GM23338 (cell line): ENCODE measurements at places on chromosomes 12 and 14. TPM values are rescaled to one million over a fixed set of nuclear protein-coding genes. Genes with fewer than 3 reads are reported as not detected.

Gene DIO2
- 0.05 TPM in 2 replicates for polyA plus RNA-seq

DNA sequence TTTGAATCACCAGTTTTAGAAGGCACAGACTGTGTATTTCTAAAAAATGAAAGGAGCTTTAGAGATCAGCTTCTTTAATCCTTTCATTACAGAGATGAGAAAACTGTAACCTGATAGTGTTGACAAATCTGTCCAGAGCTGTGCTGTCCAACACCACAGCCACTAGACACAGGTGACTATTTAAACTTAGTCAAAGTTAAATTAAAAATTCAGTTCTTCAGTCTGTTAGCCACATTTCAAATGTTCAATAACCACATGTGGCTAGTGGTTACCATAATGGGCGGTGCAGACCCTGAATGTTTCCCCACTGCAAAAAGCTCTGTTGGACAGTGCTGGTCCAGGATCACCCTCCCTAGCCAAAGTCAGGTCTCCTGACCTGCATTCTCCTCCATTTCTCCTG is 21.6 kb downstream of the DAD1 start:
- no peak overlapping the region for H3K4me3 ChIP-seq
- H3K27ac ChIP-seq = no peak overlapping the region
- H3K36me3 ChIP-seq = peaks cover 13% of the 10 kb centered on the region
- no peaks in the 10 kb centered on the region for H3K27me3 ChIP-seq
- DNase-seq = no peak

DNA sequence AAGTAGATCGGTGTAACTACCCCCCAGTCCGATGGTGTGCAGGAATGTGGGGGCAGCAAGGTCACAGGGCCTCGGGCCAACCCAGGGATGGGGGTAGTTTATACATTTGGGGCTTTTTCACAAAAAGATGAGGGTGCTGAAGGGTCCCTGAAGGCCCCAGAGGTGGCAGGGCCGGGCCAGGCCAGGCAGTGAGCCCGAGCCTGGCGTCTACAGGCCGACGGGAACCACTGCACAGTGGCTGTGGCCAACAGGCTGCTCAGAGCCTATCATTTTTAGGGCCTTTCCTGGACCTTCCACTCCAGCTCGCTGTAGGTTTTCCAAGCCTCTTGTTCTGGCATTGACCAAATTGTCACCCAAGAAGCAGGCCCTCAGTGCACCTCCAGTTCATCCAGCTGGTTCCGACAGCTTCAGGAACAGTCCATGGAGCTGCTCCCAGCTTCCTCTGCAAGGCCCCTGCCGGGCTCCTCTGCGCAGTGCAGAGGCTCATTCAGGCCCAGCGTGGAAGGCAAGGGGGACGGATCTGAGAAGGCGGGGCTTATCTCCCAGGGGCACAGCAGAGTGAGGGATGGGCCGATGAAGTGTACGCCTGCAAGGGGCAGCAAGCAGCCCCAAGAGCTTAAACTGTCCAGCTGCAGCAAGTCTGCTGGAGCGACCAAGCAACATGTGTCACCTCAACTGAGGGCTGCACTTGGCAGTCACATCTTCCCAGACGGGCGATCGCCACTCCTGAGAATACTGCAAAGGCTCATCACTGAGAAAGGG is 13.9 kb downstream of the CDCA4 start:
- peaks cover 13% of the 10 kb centered on the region for H3K36me3 ChIP-seq
- no peaks in the 10 kb centered on the region for H3K4me1 ChIP-seq
- H3K27ac ChIP-seq = no peak overlapping the region

GRCh38 chr12:94091624-94092023 is 56.8 kb upstream of the PLXNC1 start:
- no peak overlapping the region for H3K4me3 ChIP-seq
- H3K36me3 ChIP-seq = no peaks in the 10 kb centered on the region
- DNase-seq = no peak
- H3K4me1 ChIP-seq = no peaks in the 10 kb centered on the region

GRCh38 chr14:86527312-86527711 is 997.4 kb downstream of the FLRT2 start:
- H3K27me3 ChIP-seq = no peaks in the 10 kb centered on the region
- H3K27ac ChIP-seq = no peak overlapping the region
- no peak for DNase-seq
